Mucosa of gallbladder (tissue), 1 donor: ENCODE measurements at places on chromosomes 7 and 10. TPM values are rescaled to one million over a fixed set of nuclear protein-coding genes. Genes with fewer than 3 reads are reported as not detected.

GRCh38 chr7:22587322-22587721 lies 87.3 kb upstream of the STEAP1B start:
- no peak for DNase-seq

DNA sequence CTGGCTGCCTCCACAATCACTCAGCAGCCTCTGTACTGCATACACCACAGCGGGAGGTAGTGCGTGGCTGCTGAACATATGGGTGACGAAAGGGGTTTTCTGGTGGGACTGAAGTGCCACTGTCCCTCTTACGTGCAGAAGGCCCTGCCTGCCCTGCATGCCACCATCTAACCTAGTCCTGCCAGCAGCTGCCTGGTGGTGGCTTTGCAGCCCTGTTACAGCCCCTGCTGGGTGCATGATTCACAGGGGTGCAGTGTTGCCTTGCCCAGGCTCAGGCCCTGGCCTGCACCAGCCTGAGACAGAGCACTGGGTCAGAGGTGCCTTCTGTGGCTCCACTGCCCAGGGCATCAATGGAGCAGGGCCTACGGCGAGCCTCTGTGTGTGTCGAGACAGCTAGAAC lies 50.1 kb downstream of the SYPL1 start:
- DNase-seq = no peak

Gene PDE1C
- 2.4 TPM for total RNA-seq

DNA sequence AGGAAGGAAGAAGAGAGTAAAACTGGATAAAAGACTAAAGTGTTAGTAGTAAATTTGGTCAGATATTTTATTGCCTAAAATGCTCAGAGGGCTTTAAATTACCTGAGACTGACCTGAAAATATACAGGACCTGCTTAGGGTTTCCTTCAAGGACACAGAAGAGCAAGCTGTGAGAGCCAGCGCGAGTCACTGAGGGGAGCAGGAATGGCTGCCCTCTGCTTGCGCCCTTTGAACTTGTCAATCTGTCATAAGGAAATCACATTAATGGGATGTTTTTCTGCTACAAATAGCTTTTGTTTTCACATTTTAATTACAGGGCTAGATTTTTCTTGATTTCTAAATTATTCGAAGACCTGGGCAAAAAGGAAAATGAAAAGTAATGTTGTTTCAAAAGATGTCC lies 26.9 kb downstream of the DNAJB9 start:
- no peak for DNase-seq

- no peak for DNase-seq
These were observed 79.0 kb upstream of the SEMA3C start for GRCh38 chr7:80997841-80998240.

DNA sequence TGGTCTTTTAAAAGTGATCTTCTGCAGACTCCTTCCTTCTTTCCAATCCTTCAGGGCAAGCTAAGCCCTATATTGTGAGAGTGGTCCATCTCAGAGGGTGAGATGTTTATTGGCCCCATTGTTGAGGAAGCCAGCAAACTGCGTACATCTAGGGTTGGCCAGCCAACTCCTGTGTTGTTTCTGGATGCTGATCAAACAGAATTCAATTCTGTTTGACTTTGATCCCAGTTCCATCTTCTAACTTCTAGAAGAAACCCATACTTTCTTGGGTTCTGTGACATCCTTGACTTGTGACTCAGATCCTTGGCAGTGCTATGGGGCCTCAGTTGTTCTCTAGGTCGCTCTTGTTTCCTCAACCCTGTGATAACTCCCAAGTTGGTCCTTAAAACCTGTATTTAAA lies 116.2 kb downstream of the LSMEM1 start:
- no peak for DNase-seq

Gene CDC14C
- not detected for total RNA-seq
